ENCODE measurements at places on chromosomes 3 and 15.
A peak's percentile ranks its signal among the peaks of the same experiment; 100 is the strongest.

DNA sequence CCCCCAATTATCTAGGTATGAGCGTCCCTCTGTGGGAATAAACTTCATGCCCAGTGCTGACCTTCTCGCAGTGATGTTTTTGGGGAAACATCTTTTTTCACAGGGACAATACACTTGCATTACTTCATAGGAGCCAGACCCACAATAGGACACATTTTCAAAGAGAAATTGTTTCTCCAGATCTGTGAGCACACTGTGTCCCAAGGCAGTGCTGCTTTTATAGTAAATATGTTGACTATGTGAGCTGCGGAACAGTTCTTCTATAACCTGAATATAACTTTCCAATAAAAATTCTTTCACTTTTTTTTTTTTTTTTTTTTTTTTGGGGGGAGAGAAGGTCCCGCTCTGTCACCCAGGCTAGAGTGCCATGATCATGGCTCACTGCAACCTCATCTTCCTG, 17.4 kb upstream of the THSD4 start:
- no peak for DNase-seq

- DNase-seq: peak; percentile 82
Observed at GRCh38 chr15:92109191-92109873, 255.8 kb downstream of the SLCO3A1 start.

- no peak for DNase-seq
Observed at GRCh38 chr3:167318996-167319615, 61.0 kb downstream of the ZBBX start.

DNA sequence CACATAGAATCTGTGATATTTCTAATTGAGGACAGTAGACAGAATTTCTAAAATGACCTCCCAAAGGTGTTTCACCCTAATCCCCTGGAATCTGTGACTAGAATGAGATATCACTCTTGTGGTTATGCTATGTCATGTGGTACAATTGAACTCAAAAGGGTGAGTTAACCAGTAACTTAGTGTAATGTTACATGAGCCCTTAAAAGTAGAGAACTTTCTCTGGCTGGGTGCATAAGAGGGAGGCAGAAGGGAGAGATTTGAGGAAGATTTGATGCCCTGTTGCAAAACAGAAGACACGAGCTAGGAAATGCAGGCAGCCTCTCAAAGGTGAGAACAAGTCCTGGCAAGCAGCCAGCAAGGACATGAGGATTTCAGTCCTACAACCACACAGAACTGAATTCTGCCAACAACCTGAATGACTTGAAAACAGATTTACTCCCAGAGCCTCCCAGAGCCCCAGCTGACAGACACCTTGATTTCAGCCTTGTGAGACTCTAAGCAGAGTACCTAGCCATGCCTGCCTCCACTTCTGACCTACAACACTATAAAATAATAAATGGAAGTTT, 160.3 kb downstream of the MTHFS start:
- no peak for DNase-seq

DNA sequence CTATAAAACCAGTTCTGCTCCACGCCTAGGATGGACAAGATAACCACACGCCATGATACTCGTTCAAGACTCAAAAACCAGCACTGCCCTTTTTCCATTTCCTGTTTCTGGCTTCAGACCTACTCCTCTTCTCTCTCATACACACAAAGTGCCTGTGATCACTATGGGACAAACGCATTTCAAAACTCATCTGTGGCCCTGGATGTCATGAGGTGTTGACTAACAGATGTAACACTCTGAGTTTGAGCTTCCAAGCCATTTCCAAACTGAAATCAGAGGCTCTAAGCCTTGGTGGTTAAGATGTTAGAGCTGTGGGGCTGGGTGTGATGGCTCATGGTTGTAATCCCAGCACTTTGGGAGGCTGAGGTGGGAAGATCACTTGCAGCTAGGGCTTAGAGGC, 55.7 kb upstream of the LMOD3 start:
- no peak for DNase-seq

- no peak for DNase-seq
Observed at GRCh38 chr15:86432861-86433260, 353.2 kb downstream of the AGBL1 start.

DNA sequence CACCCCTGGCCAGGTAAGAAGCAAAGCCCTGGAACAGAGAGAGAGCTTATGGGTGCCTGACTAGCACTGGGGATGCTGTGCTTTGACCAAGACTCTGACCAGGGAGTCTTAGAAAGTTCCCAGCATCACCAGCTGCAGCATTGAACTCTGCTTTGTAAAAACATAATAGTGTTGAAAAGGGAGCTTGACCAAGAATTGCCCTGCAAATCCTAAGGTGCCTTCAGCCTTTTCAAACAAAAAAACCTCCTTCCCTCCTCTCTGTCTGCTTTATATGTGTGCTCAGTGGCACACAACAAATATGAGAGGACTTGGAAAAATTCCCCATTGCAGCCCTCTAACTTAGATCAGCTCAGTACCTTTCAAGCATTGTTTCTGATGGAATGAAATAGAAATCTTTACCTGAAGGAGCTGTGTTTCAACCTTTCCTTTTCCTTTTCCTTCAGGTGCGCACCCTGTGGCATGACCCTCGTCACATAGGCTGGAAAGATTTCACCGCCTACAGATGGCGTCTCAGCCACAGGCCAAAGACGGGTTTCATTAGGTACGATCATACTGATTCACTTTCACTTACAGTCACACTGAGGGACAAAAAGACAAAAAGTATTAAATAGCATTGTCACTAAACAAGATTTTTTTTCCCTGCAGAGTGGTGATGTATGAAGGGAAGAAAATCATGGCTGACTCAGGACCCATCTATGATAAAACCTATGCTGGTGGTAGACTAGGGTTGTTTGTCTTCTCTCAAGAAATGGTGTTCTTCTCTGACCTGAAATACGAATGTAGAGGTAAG, 13.0 kb downstream of the THBS1 start:
- DNase-seq: no peak

- no peak for DNase-seq
Observed at GRCh38 chr3:10284496-10284895, 8.3 kb downstream of the GHRL start.

- DNase-seq: no peak
Observed at GRCh38 chr3:150302246-150302645, 105.9 kb upstream of the TSC22D2 start.

- no peak for DNase-seq
Observed at GRCh38 chr3:54535619-54536018, 392.2 kb downstream of the LRTM1 start.

DNA sequence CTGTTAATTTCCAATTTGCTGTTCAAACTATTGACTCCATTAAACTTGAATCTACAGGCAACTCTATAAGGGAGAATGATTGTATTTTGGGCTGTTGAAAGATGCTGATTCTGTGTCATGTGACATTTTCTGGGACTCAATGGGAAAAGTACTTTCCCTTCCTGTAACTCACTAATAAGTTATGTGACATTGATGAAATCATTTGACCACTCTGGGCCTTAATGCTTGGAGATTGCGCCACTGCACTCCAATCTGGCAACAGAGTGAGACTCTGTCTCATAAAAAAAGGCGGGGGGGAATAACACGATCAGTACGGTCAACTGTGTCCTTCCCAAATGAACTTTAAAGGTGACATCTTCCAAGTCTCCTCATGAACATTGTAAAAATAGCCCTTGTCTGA, 215.2 kb upstream of the SGO1 start:
- no peak for DNase-seq

- no peak for DNase-seq
Observed at GRCh38 chr3:99163314-99163713, 261.8 kb upstream of the DCBLD2 start.

GRCh38 chr15:82044373-82045178, 1.2 kb downstream of the MEX3B start:
- DNase-seq: peak; percentile 76

DNA sequence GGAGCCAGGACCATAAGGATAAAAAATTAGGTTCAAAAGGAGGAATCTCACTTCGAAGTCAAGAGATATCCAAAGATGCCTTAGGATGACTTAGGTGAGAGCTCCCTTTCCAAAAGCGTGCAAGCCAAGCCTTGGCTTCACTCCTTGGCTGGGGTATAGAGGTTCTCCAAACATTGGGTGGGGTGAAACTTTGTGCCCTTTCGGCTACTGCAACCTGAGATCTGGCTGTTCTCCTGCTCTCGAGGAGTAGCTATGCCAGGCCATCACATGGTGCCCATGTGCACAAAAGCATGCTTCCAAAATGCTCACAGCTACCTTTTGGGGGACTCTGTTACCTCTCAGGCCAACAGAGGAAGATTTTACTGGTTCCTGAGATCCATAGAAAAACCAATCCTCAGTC, 373.8 kb downstream of the EPHB1 start:
- no peak for DNase-seq

GRCh38 chr15:94893091-94893490, 661.7 kb downstream of the MCTP2 start:
- no peak for DNase-seq

- DNase-seq: no peak
Observed at GRCh38 chr15:78937132-78937739, 7.6 kb downstream of the CTSH start.

GRCh38 chr3:85360742-85361387, 402.1 kb downstream of the CADM2 start:
- DNase-seq: no peak

- DNase-seq: no peak
Observed at GRCh38 chr15:33516563-33516962, 205.8 kb downstream of the RYR3 start.

Measured in NCI-H510A (cell line).